Body of pancreas (tissue), 4 donors: ENCODE measurements at places on chromosomes 11 and 22. TPM values are rescaled to one million over a fixed set of nuclear protein-coding genes. Genes with fewer than 3 reads are reported as not detected.

DNA sequence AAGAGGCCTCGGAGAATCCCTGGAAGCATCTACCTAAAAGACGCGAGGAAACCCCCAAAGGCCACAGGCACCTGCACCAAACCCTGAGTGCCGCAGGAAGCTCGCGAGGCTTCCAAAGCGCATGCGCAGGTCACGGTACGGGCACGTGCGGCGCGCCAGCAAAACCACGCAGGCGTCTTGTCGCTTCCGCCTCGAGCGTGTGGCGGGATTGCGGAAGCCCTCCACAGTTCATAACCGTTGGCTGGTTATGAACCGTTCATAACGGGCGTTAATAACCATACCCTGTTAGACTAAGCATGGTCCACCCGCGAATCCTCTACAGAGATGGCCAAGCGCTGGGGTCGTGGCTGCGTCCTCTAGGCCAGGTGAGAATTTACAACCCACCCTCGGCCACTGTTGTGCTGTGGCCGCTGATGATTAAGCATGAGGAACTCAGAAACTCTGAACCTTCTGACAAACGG lies 46.4 kb downstream of the MORC2 start:
- DNase-seq, result peak; percentile 74

DNA sequence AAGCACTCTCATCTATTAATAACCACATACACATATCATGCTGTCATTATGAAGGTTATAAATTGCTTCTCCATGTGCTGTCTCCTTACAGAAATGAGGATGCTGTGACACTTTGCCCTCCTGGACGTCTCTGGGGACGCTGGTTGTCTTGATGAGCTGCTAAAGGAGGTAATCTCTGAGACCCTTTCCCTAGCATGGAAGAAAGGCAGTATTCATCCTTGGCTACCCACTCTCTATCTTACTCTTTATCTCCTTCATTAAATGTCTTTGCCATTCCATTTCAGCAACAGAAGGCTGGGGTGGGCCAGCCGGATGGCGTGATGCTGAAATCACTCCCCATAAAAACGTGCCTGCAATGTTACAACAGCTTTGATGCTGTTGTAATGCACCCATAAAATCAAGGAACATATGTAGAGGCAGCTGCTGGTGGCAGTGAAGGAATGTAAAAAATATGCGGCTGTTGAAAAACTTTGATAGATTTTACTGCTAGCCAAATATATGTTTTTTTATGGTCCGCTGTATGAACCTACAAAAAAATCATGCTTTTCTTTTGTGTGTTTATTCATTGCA lies 715.1 kb upstream of the API5 start:
- no peak for DNase-seq

- peak; percentile 65 for DNase-seq
Observed at GRCh38 chr11:8839957-8840945, 70.7 kb upstream of the AKIP1 start.

- no peak for DNase-seq
Observed at GRCh38 chr11:86230179-86230804, 14.3 kb upstream of the EED start.

The NRIP3 gene
- total RNA-seq, result 2.1 TPM
